Esophagus squamous epithelium (tissue), 5 donors: ENCODE measurements at places on chromosomes 16 and 17. TPM values are rescaled to one million over a fixed set of nuclear protein-coding genes. Genes with fewer than 3 reads are reported as not detected.

The SLC6A4 gene
- 0.48 TPM for total RNA-seq

The ITGB3 gene
- total RNA-seq: 7.2 TPM

The BRD7 gene
- total RNA-seq: 42.0 TPM

The KCNH4 gene
- total RNA-seq: under 0.01 TPM

The GIT1 gene
- 24.0 TPM for total RNA-seq

The CCL17 gene
- total RNA-seq: not detected

The B3GNT9 gene
- 5.8 TPM for total RNA-seq

The MYH1 gene
- total RNA-seq: not detected

The DNAH17 gene
- total RNA-seq: 0.19 TPM

The TEX19 gene
- not detected for total RNA-seq

The C1QTNF8 gene
- not detected for total RNA-seq

The HNF1B gene
- total RNA-seq: not detected

The TCAP gene
- 0.15 TPM for total RNA-seq

The SPIRE2 gene
- total RNA-seq: 3.4 TPM

The NIP7 gene
- total RNA-seq: 14.1 TPM

The CFAP97D1 gene
- total RNA-seq: 0.13 TPM

The PABPN1L gene
- total RNA-seq: not detected

The AXIN2 gene
- 3.2 TPM for total RNA-seq

The KRT9 gene
- total RNA-seq: not detected

The SNX20 gene
- total RNA-seq: 2.7 TPM

The ZFHX3 gene
- total RNA-seq: 3.5 TPM

The TMEM100 gene
- not detected for total RNA-seq

The NR1D1 gene
- 4.0 TPM for total RNA-seq

The NLE1 gene
- 16.5 TPM for total RNA-seq

The FOXL1 gene
- total RNA-seq: 1.6 TPM

The RPAIN gene
- 33.4 TPM for total RNA-seq

The ABCA8 gene
- 11.8 TPM for total RNA-seq

The IGFALS gene
- not detected for total RNA-seq

The GAS7 gene
- 16.8 TPM for total RNA-seq

The HOXB6 gene
- 3.1 TPM for total RNA-seq

The RHBDL3 gene
- 0.09 TPM for total RNA-seq

The NME4 gene
- 28.0 TPM for total RNA-seq

The KRT25 gene
- not detected for total RNA-seq

The SLC16A11 gene
- total RNA-seq: 0.56 TPM

The BAHCC1 gene
- 10.6 TPM for total RNA-seq

The OR1E2 gene
- not detected for total RNA-seq

The PRR15L gene
- total RNA-seq: 6.4 TPM

The BHLHA9 gene
- total RNA-seq: not detected

The ABCC11 gene
- total RNA-seq: 0.19 TPM

The SMTNL2 gene
- total RNA-seq: 0.41 TPM

The DPEP2 gene
- not detected for total RNA-seq

The TBX2 gene
- 4.9 TPM for total RNA-seq

The GP2 gene
- total RNA-seq: not detected

The CORO7 gene
- total RNA-seq: 19.3 TPM

The PYDC1 gene
- total RNA-seq: not detected
